ENCODE measurements at places on chromosomes 4 and X.

DNA sequence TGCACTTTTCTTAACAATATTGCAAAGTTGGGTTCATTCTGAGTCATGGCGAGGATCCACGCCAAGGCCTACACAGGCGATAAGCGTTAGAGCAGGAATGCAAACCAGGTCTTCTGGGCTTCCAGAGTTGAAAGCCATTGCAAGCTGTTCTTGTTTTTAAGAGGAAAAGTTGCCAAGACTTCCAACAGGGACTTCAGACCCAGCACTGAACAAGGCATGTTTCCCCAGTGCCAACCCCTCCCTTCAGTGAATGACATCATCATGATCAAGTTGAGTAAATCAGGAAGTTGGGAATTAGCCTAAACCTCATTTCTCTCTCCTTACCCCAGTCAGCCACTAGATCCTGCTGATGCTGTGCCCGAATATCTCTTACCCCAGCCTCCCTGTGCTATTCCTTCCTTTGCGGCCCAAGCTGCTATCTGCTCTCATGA lies 355.1 kb downstream of the HS3ST1 start:
- no peak for DNase-seq

DNA sequence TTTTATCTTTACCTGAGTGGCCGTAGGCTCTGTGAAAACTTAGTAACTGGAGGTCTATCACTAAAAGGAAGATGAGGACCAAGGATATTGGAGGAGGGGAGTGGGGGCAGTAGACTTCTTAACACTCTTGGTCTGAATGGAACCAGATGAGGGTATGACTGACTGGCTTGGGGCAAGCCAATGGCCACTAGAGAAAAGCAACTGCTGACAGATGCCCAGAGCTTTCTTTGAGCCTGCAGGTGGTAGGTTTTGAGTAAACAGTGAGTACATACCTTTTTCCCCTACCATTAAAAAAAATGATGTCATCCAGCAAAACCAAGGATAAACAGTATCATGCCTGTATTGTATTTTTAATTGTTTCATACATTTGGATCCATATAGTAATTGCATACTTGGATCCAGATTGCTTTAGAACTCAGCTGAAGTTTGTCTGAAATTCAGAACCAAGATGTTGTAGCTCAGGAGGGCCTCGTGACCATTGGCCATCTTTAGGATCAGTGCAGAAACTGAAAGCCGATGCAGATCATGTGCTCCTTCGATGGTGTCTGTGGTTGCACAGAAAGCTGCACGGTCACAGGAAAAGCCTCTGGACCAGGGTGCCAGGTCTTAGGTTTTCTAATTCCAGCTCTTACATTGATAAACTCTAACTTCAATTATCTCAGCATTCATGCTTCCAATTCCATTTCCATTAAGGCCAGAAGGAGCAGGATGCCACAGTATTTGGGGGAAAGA lies 131.0 kb downstream of the PDGFRA start:
- no peak for DNase-seq

- DNase-seq, result no peak
Observed at GRCh38 chr4:110310795-110311194, 112.4 kb upstream of the ELOVL6 start.

DNA sequence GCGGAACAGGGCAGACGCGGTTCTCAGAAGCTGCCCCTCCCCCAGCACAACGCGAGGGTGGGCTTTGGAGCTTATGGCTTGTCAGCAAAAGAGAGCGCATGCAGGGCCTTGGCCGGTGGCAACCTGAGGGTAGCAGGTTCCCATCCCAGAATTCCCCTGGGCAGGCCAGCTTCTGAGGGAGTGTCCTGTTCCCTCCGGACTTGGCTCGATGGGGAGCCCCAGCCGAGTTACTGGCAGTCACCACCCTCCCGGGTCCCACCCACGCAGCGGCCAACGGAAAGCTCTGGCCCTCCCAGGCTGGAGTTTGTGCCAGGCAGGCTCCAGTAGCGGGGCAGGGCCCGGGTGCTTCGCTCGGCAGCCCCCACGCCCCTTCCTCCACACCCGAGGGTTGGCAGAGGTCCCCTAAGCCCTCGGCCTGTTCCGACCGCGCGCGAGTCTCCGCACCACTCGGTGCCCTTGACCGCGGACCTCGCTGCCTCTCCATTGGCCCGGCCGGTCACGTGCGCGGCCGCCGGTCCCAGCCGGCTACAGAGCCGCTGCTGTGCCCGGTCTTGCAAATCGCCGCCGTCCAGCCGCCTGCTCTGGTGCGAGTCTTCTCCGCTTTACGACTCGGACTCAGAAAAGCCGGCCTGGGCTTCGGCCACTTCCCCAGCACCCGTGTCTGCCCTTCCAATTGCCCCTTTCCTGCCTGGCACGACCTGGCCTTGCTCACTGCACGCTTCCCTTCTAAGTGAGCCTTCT lies 20.9 kb upstream of the MTM1 start:
- DNase-seq, result no peak

GRCh38 chr4:70183168-70183939 lies 12.2 kb upstream of the ODAM start:
- no peak for DNase-seq

DNA sequence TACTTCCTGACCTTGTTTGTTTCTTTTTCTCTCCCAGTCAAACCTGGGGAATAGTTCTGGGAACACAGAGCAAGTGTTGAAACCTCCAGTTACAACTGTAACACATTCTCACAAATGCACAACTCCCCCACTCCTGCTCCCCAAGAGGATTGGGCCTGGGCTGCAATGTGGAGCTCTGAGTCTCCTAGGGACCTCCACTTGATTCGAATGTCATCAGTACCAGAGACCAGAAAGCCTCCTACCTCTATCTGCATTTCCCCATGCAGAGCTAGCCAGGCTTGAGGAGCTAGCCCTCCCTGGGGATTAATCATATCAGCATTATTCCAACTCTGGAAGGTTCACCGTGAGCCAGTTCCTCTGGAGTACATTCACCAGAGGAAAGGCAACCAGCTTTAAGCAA lies 41.7 kb upstream of the CITED1 start:
- no peak for DNase-seq

DNA sequence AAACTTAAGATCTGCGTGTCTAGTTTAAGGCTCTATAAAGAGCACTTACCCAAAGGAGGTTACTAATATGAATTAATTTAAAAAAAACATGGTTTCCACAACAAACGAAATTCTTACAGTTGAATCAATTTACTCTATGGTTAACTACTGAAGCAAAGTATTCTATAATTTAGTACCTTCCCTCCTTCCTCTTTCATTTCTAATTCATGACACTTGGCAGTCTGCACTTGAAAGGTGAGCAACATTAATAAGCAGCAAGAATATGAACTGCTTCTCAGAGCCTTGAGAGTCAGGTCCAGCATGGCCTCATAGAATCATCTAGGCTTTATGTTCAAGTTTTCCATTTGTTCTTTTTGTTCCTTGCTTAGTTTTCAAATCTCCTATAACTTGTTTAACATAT lies 42.7 kb downstream of the TAPT1 start:
- no peak for DNase-seq

DNA sequence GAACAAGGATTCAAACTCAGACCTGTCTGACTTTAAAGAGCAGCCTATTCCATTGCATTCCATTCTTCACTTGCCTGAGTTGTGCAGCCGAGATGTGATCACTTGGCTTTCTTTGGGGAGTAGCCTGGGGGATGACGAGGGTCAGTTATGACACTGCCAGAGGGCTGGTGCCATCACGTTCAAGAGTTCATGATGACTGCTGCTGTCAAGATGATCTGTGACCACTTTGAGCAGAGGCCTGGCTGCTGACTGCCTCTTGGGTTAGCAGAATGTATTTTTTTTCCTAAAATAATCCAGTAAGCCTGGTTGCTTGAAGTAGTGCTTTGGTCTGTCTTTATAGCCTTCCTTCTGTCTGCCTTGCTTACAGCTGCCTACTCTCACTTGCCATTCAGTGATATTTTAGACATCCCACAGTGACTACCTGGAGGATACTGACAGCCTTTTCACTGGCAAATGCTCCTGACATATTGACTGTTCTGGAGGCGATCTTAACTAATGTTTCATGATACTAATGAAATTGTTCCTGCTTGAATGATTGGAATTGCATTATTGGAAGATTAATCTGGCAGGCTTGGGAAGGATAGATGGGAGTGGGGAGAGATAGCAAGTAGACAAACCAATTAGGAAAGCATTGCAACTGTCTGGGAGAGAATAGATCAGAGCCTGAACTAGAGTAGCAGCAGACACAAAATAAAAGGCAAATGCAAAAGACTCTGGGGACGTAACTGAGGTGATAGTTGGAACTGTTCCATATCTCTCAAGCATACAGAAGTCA lies 221.6 kb upstream of the LCORL start:
- no peak for DNase-seq

DNA sequence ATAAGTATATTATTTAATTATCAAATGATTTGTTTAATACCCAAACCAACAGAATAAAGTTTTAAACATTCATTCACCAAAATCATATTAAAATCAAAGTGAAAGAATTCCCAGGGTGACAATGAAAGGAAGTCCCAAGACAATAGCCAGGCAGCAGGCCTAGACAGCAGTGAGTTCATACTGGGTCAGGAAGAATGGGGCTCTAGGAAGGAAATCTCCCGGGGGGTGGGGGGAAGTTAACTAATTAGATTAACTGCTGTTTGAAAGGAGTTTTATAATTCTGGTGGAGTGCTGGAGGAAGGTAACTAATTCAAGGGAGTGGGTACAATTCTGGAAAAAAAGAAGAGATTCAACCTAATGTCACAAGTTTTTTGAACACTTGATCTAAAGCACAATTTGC lies 104.1 kb downstream of the ZAR1 start:
- DNase-seq, result no peak

GRCh38 chrX:65925592-65925991 lies 114.3 kb downstream of the VSIG4 start:
- no peak for DNase-seq

DNA sequence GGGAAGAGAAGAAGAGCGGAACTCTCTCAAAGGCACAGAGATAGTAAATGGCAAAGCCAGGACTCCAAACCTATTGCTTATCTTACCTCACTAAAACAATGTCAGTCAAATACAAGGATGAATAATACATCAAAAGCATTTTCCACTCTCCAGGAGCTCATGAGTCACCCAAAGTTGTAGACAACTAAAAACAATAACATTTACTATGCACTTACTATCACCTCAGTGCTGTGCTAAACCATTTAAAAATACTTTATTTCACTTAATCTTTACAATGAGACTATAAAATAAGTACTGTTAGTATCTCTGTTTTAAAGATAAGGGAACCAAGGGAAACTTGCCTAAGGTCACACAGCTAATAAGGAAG lies 163.2 kb upstream of the SPANXC start:
- no peak for DNase-seq

DNA sequence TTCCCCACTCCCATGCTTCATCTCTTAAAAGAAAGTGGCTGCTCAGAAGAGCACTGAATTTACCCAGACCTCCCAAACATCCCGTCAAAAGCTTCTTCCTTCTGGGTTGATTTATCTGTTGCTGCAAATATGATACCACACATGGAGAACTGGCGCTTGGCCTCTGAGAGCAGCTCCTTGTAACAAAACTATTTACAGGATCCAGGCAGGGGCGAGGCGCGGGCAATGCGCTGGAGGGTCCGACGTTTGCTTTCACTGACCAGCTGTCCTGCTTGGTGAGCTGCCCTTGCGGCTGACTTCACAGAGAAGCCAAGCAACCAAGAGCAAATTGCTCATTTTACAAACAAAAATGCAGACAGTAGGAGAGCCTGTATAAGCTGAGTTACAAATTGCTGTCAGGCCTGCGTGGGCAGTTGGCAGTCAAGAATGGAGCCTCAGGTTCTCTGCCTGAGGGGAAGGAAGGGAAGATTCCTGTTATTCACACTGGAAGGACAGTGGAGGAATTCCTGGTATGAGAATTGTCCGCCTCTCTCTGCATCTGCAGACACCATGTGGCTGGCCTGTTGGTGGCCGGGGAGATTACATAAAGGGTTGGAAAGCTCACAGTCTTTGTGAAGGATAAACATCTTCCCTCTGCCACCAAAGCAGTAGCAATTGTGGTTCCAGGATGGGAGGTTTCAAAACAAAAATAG lies 192.2 kb upstream of the LEF1 start:
- no peak for DNase-seq

DNA sequence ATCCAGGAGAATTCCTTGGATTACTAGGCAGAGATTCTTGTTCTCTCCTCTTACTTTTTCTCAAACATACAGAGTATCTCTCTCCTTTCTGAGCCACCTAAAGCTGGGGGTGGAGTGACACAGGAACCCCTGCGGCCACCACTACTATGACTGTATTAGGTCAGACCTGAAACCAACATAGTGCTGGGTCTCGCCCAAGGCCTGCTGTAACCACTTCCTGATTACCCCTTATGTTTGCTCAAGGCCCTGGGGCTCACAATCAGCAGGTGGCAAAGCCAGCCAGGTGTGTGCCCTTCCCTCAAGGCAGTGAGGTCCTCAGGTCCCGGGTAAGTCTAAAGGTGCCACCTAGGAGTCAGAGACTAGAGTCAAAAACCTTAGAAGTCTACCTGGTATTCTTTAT lies 166.4 kb downstream of the PARM1 start:
- DNase-seq, result no peak

- DNase-seq, result no peak
Observed at GRCh38 chr4:138229160-138229559, 13.0 kb downstream of the SLC7A11 start.

DNA sequence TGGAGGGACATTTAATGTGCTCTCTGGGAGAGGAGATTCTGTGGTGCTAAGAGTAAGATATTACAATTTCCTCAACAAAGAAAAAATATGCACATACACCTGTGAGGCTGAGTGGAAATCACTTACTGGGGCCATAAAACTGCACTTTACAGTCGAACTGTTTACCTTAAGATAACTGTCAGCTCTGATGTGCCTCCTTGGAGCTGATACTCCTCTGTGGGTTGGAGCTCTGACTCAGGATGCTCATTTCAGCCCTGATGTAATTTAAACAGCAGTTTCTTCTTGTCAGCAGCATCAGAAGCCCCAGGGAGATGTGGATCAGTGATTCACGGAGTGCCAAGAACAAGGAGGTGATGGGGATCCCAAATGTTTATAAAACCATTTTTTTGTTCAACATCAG lies 241.9 kb upstream of the SFRP2 start:
- DNase-seq, result no peak

GRCh38 chrX:21666679-21667078 lies 8.5 kb upstream of the KLHL34 start:
- DNase-seq, result no peak

- no peak for DNase-seq
Observed at GRCh38 chrX:10015723-10016518, 48.8 kb downstream of the CLDN34 start.

GRCh38 chrX:97700547-97700946 lies 816.8 kb downstream of the RPA4 start:
- no peak for DNase-seq

GRCh38 chr4:6530964-6531363 lies 44.0 kb upstream of the MAN2B2 start:
- no peak for DNase-seq

DNA sequence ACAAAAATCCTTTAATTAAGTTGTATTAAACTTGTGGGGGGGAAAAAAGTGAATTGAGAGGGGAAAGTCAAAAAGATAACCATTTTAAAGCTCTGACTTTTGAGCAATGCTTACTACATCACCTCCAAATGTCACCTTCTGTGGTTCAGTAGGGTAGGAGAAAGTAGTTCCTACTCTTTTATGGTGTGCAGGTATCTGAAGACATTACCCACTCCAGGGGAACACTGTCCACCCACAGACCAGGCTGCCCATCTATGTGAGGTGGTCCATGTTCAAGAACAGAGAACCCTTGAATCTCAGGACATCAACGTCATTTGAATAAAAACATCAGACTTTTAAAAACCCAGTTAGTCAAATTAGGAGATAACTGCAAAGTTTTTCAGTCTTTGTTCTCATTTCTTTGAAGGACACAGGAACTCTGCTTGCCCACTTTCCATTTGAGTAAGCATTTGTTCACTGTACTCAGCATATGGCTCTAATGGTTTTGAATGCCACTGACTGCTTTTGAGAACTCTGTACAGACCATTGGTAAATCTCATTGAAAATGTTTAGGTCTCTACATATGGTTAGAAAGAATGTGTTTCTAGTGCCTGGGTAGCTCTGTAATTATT lies 18.4 kb downstream of the NMU start:
- no peak for DNase-seq

All from KG1 (cell line).